BJ (cell line): ENCODE measurements at places on chromosomes 5 and 9.

DNA sequence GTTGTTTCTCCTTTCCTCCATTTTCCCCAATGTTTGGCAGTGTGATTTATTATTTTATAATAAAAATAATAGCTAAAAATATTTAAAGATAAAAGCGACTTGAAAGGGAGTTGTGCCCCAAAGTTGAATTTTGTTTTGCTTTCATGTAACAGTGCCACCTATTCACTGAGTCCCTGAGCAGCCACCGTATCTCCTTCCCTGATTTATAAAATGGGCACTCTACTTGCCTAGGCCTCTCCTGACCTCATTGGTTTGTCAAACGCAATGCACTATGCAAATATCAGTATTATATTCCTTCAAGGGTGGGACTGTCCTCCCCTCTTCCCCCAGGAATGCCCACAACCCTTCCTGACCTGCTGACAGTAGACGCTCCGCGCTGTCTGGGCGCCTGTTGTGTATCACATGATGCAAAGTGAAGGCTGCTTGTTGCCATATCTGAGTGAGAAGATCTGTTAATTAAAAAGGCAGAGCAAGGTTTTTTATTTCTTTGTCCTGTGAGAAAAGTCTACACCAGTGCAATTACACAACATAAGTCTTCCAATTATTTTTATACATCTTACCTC lies 81.4 kb downstream of the TTC39B start:
- no peak for DNase-seq

DNA sequence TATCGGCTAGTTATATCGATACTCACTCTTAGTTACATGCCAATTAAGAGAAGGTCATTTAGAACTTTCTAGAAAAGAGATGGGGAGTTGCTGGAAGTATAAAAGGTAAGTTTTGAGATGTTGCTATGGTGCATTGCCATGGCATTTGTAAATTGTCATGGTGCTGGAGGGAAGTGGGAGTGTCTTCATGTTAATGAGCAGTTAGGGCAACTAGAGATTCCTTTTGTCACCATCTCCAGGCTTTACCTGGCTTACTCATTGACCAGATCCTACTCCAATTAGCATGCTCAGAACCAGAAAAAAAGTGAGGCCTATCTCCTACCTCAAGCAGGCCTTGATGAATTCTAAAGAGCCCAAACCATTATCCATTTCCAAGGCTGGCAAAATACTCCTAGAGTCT lies 82.8 kb downstream of the PRR16 start:
- no peak for DNase-seq

GRCh38 chr9:99266255-99267023 lies 44.4 kb downstream of the SEC61B start:
- DNase-seq: no peak

DNA sequence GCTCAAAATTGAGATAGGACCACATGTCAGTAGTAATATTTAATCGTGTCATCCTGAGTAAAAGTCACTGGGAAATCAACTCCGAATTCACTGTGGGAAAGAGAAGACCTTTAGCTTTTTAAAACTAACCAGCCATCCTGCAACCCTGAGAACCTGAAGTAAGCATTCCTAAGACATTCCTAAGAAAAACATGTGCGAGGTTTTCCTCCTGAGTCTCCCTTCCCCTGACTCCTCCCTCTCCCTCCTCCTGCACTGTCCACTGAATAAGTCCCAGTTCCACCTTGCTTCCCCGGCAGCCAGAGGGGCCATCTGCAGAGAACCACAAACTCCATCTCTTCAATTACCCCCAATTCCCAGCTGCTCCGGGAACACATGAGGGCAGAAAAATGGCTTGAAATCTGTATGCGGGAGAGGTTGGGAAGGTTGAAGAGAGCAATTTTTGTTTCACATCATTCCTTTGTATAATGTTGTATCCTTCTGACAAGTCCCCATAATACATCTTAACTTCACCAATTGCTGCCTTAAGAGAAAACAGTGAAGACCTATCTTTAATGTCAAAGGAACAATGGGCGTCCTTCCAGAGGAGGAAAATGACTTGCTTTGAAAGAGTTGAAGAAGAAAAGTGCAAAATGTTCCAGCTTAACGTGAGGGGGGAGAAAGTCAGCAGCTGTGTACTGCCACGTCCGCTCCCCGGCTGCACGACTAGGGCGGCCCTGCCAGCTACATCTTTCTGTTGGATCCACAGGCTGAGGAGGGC lies 186.3 kb downstream of the ZNF462 start:
- DNase-seq: no peak

- DNase-seq: no peak
These were observed 88.7 kb downstream of the PIP5K1B start for GRCh38 chr9:68793605-68794343.

DNA sequence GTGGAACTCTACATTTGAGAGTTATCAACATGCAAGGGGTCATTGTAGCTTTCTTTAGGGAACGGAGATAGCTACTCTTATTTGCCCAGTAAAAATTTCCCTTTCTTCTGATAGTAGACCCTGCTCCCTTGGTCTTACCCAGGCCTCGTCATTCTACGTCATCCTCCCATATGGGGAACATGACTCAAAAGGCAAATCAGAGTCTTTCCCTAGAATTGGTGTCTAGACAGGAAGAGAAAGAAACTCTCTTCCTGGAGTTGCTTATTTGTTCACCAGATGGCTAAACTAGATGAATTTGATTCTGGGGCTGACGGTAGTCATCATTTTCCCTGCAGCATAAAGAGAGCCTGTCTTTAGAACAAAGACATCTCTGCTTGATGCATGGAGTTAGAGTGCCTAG lies 12.2 kb upstream of the SLC38A9 start:
- DNase-seq: no peak

- DNase-seq: no peak
These were observed 276.2 kb upstream of the TNC start for GRCh38 chr9:115393976-115394775.
